ENCODE measurements at places on chromosomes 12 and 14.

DNA sequence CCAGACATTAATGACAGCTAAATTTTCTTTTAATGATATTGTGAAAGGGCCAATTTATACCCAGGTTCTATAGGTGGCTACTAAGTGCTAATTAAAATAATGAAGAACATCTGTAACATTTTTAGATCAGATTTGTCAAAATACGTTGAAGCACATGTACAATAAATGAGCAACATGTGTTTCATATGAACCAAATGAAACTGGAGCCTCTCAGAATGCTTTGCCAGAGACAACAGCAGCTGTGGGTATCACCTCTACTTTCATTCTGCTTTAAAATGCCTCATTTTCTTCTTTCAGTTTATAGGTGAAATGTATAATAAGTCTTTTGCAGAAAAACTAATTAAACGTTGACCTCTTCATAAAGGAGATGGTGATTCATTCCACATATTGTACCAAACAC lies 26.1 kb upstream of the MYF6 start:
- no peak for DNase-seq

DNA sequence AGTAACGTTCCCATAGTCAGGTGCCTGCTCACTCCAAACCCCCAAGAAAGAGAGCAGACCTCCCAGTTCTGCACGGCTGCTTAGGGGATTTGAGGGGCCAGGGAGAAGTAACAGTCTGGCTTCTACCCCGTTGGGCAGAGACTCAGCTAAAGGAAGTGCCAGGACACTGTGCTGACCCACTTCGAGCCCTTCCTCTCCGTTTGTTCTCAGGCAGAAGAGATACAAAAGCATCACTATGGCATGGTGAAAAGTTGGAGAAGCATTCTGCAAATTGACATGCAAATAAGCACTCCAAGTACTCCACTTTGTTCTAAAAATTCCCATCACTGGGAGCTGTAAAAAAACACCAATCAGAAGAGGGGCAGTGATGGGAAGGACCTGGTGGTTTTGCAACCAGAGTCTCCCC lies 239.1 kb downstream of the EGLN3 start:
- no peak for DNase-seq

- no peak for DNase-seq
Observed at GRCh38 chr14:93343797-93344196, 3.2 kb upstream of the COX8C start.

- DNase-seq, result peak; percentile 1
Observed at GRCh38 chr14:82710267-82710841, 1176.7 kb upstream of the SEL1L start.

GRCh38 chr14:32286602-32287001 lies 42.5 kb upstream of the AKAP6 start:
- DNase-seq, result no peak

DNA sequence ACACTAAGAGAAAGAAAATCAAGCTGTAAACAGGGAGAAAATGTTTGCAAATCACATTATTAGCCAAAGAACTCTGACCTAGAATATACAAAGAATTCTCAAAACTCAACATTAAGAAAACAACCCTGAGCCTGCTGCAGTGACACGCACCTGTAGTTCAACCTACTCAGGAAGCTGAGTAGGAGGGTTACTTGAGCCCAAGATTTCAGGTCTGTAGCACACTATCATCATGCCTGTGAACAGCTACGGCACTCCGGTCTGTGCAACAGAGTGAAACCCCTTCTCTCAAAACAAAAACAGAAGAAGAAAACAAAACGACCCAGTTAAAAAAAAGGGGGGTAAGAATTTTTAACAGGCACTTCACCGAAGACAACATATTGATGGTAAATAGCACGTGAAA lies 20.8 kb downstream of the SAV1 start:
- DNase-seq, result no peak

DNA sequence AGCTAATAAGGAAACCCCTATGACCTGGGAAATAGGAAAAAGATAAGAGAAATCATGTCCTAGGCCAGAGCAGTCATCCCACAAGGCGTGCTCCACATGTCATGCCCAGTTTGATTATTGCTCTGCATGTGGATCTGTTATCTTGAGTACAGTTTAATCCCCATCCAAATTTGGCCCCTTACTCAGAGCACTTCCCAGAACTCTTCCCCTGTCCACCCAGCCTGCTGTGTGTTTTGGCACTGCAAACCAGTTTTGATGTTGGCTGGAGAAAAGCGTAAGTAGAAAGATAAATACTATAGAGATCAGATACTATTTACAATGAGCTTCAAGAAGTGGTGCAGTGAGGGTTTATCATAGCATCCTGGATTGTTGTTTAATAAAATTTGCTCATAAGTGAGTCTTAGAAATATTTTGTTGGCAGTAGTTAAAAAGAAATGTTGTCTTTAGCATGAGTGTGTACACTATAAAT lies 83.8 kb downstream of the PTPRB start:
- DNase-seq, result no peak

- no peak for DNase-seq
Observed at GRCh38 chr14:33280646-33281045, 342.0 kb downstream of the NPAS3 start.

GRCh38 chr12:29582146-29582545 lies 84.7 kb upstream of the OVCH1 start:
- no peak for DNase-seq

GRCh38 chr14:36454599-36455240 lies 65.3 kb downstream of the NKX2-1 start:
- DNase-seq, result no peak

GRCh38 chr14:23621932-23622730 lies 14.0 kb upstream of the DHRS2 start:
- DNase-seq, result no peak

DNA sequence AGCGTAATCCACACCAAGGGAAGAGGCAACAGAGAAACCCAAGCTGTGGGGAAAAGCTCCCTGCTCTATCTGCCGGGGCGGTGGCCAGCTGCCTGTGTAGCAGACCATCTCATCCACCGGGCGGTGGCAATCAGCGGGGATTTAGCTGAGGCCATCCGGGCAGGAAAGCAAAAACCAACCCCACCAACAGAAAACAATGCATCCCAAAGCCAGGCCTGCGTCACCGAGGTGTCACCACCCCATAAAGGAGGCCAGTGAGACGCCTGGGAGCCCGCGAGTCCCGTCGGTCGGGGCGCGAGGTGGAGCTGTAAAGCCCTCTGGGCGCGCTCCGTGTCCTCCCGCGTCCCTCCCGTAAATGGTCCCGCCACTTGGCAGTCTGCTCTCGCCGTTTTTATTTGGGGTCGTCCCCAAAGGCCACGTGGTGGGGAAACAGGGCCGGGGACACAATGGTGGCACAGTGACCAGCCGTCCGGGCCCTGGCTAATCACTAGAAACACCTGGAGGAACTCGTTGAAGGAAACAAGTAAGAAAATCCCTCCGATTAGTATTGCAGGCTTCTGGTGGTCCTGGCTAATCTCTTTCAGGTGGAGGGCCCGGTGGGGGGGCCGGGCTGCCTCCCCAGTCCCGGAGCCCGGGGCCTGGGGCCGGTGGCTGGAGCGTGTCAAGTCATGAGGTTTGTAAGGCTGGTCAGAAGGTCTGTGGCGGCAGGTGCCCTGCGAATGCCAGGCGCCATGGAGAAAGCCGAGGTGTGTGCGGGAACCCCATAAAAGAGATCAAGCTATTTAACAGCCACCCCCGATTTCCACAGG lies 94.7 kb upstream of the GSC start:
- no peak for DNase-seq

- DNase-seq, result no peak
Observed at GRCh38 chr12:49871263-49871561, 28.3 kb upstream of the BCDIN3D start.

GRCh38 chr14:91371011-91371989 lies 46.3 kb downstream of the CCDC88C start:
- no peak for DNase-seq

GRCh38 chr12:6090803-6091202 lies 33.7 kb downstream of the VWF start:
- no peak for DNase-seq

- DNase-seq, result no peak
Observed at GRCh38 chr12:11798856-11799501, 149.5 kb downstream of the ETV6 start.

DNA sequence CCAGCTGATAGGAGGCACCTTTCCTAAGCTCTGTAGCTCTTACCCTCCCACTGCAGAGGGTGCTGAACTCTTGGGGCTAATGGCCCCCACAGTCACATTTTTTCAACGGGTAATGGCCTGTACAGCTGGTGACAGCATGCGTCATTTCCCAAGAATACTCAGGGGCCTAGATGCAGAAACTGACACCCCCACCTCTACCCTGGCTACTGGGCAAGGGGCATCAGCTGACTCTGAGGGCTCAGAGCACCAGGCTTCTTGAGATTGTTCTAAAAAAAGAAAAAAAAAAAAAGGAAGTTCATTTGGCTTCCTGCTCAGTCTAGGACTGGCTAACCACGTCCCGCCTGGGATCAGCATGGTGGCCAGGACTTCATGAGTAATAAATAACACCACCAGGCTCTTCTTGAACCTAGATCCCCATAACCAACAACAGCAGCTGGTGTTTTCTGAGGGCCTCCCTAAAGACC lies 35.2 kb downstream of the ZFP36L1 start:
- no peak for DNase-seq

DNA sequence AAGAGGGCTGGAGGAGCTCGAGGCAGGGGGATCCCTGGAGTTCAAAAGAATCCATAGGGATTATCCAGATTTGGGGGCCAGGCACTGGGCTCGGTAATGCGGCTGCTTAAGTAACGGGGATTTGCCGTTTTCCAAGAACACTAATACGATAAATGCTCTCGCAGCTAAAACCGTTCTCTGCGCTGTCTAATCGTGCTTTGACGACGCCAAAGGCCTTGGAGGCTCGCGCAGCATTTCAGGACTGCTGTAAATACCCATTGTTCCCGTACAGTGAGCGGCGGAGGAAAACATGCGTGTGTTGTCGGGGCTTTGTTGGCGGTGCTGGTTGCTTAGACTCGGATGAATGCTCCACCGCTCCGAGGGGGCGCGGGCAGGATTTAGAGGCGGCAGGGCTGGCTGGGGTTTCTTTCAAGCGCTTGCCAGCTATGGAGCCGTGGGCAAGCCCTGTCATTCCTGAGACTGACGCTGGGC lies 26.2 kb downstream of the DIO3 start:
- no peak for DNase-seq

GRCh38 chr12:46579474-46579873 lies 206.9 kb upstream of the SLC38A2 start:
- no peak for DNase-seq

DNA sequence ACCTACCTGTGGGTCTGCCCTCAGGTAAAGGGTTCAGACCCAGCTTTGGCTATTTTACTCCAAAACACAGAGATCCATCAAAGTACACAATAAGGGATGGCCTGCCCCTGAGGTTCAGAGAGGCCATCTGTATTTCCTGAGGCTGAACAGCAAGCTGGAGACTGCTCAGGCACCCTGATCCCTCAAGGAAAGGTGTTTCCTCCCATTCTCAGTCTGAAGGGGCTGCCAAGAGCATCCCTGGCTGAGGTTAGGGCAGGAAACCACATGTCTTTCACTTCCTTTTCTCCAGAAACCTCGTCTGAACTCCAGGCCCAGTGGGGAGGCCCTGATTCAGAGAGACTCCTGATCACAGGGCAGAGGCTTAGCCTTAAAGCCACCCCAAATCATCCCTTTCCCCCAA lies 1.5 kb downstream of the RILPL1 start:
- no peak for DNase-seq

- DNase-seq, result no peak
Observed at GRCh38 chr12:103493199-103493598, 2.6 kb downstream of the C12orf42 start.

GRCh38 chr12:115597157-115597712 lies 680.3 kb downstream of the MED13L start:
- no peak for DNase-seq

GRCh38 chr14:22448905-22449599 lies 140.0 kb downstream of the DAD1 start:
- DNase-seq, result no peak

GRCh38 chr12:124428136-124428791 lies 133.4 kb downstream of the RFLNA start:
- no peak for DNase-seq

DNA sequence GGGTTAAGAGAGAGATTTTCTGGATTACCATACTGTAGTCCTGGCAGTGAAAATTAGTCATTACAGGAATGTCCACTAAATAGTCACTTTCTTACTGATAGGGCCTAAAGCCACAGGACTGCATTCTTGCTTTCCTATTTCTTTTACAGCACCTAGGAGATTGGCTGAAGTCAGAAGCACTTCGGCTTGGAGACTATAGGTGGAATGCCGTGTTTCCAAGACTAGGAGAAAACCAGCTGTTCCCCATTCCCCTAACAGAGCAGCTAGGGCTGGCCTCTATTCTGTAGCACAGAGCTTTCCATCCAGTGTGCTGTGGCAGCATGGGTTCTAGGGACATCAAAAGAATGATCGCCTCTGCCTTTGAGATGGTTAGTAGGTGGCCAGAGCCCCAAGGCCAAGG lies 15.1 kb downstream of the PIGH start:
- no peak for DNase-seq

DNA sequence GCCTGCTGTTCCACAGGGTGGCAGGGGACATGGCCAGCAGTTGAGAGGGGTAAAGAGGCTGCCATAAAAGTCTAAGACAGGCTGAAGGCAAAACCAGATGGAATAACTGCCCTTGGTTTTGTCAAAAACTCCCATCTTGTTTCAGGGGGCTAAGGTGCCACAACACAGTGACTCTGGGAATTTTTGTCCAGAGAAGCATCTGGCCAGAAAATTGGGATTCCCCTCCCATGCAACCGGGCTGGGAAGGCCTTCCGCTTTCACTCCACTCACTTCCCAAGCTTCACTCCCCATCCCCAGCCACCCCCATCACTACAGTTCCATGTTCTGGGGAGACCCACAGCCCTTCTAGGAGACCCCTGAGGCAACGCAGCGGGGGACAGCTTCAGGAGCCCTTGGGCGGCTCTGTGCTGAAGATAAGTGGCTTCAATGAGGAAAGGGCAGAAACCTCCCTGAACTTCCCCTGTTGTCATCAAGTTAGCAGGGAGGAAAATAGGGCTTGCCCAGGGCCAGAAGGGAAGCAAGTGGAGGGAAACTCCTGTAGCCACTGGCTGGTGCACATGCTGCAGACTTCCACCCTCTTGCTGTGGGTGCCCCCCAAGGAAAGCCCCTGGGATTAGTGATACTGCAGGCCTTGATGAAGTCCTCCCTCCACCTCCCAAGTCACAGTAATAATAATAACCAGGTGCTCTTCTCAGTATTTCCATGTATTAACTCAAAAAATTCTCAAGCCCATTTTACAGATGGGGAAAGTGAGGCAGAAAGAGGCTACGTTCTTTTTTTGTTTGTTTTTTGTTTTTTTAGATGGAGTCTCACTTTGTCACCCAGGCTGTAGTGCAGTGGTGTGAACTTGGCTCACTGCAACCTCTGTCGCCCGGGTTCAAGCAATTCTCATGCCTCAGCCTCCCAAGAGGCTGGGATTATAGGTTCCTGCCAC lies 6.0 kb downstream of the TMEM229B start:
- DNase-seq, result no peak

Measured in stimulated activated CD4-positive, alpha-beta T cell treated with anti-CD3 and anti-CD28 coated beads, Interleukin-4, amount 100 ng/mL, for 1 hour (primary cell).